AG08395 (cell line): ENCODE measurements at places on chromosomes 5 and 9.

GRCh38 chr5:66769839-66770617 lies 173.8 kb downstream of the MAST4 start:
- no peak for DNase-seq

GRCh38 chr5:115377468-115378217 lies 81.2 kb upstream of the CCDC112 start:
- peak; percentile 84 for DNase-seq

- DNase-seq = peak; percentile 58
These were observed 6.3 kb upstream of the FAF2 start for GRCh38 chr5:176441921-176442323.

- DNase-seq = peak; percentile 78
These were observed 144.9 kb upstream of the DMRT1 start for GRCh38 chr9:696332-697323.

GRCh38 chr5:138467711-138468132 lies 2.4 kb downstream of the EGR1 start:
- DNase-seq = no peak

GRCh38 chr5:175544108-175544511 lies 65.8 kb downstream of the SFXN1 start:
- DNase-seq = no peak

DNA sequence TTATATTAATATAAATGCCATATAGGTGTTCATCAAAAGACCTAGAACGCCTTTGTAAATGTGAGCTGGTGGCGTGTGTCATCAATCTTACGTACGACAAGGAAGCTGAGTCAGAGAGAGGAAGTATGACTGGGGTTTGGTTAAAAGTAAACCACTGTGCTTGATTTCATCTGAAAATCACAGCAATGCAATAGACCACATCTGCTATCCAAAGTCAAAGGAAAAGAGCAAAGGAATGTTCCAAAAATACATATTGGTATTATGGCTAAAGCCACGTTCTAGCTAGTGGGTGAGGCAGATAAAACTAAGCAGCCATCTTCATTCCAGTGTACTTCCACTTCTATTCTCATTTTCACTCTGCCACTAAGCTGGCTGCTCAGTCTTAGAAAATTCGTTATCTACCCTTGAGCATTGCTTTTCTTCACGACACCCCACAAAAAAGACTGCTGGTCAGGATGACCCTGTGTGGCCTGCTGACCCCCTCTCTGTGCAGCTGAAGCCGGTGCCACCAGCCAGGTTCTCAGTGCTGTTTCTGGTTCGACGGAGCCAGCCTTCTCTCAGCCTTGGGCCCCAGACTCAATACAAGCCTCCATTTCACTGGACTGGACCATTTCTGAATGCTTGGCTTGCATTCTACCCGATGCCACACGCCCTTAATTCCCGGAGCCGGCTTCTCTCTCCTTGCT lies 23.8 kb downstream of the SHC3 start:
- peak; percentile 70 for DNase-seq
